ENCODE measurements at places on chromosomes 2 and 18.

DNA sequence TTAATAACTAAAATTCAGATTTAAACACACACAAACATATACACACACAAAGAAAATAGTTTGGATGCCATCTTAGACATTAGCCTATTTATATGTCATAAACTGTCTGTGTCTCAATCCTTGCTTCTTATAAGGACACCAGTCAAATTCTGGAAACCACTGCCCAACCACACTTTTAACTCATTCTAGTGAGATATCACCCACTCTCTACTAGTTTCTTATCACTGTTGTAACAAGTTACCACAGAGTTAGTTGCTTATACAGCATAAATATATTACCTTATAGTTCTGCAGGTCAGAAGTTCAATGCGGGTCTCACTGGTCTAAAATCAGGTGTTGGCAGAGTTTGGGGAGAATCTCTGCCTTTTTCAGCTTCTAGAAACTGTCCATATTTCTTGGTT is 239.1 kb downstream of the MTX2 start:
- no peak for DNase-seq

- DNase-seq, result no peak
These were observed 121.6 kb downstream of the ARL4C start for GRCh38 chr2:234375176-234375880.

GRCh38 chr2:239919774-239920692 is 105.1 kb downstream of the NDUFA10 start:
- DNase-seq, result no peak

GRCh38 chr2:158932131-158932645 is 36.3 kb upstream of the TANC1 start:
- no peak for DNase-seq

GRCh38 chr2:219073413-219074129 is 12.8 kb upstream of the IHH start:
- DNase-seq, result peak; percentile 31

GRCh38 chr2:26043862-26044696 is 10.2 kb downstream of the RAB10 start:
- no peak for DNase-seq

GRCh38 chr18:61435064-61435652 is 101.9 kb downstream of the CDH20 start:
- no peak for DNase-seq

DNA sequence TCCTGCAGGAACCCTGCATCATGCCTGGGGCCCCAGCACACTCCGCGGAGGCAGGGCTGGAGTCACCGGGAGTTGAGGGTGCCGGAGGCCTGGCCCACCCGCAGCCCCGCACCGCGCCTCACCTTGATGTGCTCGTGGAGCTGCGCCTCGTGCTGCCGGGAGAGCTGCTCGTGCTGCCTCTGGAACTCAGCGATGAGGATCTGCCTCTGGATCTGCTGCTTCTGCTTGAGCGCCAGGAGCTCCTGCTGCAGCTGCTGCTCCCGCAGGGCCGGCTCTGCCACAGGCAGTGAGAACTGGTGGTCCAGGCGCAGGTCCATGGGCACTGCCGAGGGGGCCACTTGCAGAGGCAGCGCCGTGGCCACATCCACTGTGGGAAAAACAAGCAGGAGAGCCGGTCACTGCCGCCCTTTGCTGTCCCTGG is 211.1 kb downstream of the HDAC4 start:
- DNase-seq, result no peak

DNA sequence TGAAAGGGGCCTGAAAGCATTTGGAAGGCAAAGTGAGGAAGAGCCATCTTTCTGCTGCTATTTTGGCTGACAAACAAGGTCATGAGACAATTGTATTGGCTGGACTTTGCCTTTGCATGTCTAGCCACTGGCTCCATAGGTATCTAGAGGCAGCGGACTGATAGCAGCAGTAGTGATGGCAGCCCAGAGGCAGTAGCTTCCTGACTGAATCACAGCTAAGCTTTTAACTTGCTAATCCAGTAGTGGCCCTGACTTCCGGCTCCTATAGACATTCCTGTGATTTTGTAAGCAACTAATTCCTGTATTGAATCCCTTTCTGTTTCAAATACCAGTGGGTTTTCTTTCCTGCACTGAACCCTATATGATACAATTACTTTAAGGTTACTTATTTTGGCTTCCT is 69.8 kb upstream of the PDE1A start:
- no peak for DNase-seq

GRCh38 chr18:48157956-48158355 is 227.5 kb upstream of the SMAD2 start:
- no peak for DNase-seq

- no peak for DNase-seq
These were observed 32.6 kb downstream of the MYL12B start for GRCh38 chr18:3294435-3295080.

DNA sequence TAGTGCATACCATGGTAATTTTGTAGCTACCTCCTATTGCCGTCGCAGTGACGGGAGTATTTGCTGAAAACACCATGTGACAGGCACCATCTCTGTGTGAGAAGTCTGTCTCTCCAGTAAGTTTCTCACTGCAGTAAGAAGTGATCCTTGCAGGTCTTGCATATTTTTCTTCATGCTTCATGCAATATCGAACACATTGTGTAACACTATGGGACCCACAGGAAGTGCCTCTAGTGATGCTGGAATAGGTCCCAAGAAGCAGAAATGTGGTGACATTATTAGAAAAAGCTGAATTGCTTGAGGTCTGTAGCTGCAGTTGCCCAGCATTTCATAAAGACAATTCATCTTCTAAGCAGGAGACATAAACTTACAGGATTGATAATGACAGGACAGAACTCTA is 167.6 kb downstream of the DCDC2C start:
- DNase-seq, result no peak

GRCh38 chr2:189143925-189144324 is 35.6 kb downstream of the COL5A2 start:
- DNase-seq, result no peak

DNA sequence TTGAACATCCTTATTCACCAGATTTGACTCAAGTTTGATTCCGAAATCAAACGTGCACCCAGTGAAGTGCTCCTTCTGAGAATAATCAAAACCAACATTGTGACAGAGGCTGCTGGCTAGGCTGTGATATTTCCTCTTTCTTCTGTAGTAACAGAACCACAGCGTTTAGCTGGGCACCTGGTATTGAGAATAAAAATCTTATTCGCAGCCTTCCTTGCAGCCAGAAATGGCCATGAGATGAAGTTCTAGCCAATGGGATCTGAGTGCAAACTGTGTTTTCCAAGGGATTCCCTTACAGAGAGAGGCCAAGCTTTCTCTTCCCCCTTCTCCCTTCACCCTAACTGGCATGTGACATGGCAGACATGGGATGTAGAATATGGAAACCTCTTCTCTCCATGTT is 51.7 kb downstream of the TMEM163 start:
- DNase-seq, result no peak

DNA sequence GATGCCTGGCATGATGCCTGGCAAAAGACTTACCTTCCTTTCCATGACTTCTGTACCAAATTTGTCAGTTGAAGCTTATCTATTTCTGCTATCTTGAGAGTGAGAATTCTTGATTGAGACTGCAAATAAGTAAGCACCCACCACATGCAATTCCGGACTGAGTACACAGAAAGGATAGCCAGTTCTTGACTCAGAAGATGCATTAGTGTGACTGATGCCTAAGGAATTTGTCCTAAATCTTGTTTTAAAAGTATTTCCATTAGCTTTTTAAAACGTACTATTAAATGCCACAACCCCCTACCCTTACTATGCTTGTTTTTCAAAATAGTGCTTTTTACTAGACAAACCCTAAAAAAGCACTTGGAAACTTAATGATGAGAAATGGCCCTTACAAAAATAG is 545 bp downstream of the MPP4 start:
- no peak for DNase-seq

All from activated naive CD4-positive, alpha-beta T cell treated with anti-CD3 and anti-CD28 coated beads, Interleukin-2, amount 50 U/mL, for 72 hours (primary cell).